Activated CD4-positive, alpha-beta T cell treated with anti-CD3 and anti-CD28 coated beads, Interleukin-2, Interleukin-6, amounts not matched to agents 100 ng/mL and 50 ng/mL, durations not matched to agents 16 hours and 8 hours (primary cell): ENCODE measurements at places on chromosomes 2 and 18.

GRCh38 chr2:232761301-232761907 lies 15.0 kb downstream of the KCNJ13 start:
- peak; percentile 53 for DNase-seq

DNA sequence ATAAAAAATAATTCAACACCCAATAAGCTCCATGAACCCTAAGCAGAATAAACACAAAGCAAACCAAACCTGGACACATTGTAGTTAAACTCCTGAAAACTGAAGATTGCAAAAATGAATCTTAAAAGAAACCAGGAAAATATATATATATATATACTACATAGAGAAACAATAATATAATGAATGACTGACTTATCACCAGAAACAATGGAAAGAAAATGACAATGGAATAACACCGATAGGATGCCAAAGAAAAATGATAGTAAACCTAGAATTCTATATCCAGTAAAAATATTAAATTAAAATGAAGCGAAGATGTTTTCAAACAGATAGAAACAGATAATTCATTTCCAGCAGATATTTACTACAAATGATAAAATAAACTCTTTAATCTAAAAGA lies 346.9 kb downstream of the IRS1 start:
- DNase-seq, result no peak

GRCh38 chr2:215107216-215108056 lies 31.0 kb downstream of the ABCA12 start:
- DNase-seq, result no peak

DNA sequence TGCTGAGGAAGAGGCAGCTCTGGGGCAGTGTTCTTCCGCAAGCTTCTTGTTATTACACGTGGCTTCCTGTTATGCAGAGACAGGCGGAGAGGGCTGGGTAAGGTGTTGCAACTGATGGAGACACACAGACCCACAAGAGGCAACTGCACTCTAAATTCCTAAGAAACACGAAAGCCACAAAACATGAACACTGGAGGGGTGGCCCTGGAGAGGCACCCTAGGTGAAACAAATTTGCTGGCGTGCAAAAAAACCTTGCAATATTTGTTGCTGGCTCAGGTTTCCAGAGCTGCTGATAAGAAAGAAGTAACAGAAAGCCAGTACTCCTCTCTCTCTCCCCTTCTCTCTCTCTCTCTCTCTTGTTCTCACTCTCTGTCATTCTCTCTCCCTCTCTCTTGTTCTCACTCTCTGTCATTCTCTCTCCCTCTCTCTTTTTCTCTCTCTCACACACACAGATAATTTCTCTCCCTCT lies 31.8 kb downstream of the ARHGAP25 start:
- DNase-seq, result peak; percentile 93

- DNase-seq, result no peak
Measured at GRCh38 chr2:72996117-72996502, 75.4 kb downstream of the SFXN5 start.

GRCh38 chr2:158817588-158817987 lies 22.5 kb downstream of the DAPL1 start:
- DNase-seq, result no peak

- DNase-seq, result no peak
Measured at GRCh38 chr2:227834916-227835650, 21.4 kb downstream of the CCL20 start.

DNA sequence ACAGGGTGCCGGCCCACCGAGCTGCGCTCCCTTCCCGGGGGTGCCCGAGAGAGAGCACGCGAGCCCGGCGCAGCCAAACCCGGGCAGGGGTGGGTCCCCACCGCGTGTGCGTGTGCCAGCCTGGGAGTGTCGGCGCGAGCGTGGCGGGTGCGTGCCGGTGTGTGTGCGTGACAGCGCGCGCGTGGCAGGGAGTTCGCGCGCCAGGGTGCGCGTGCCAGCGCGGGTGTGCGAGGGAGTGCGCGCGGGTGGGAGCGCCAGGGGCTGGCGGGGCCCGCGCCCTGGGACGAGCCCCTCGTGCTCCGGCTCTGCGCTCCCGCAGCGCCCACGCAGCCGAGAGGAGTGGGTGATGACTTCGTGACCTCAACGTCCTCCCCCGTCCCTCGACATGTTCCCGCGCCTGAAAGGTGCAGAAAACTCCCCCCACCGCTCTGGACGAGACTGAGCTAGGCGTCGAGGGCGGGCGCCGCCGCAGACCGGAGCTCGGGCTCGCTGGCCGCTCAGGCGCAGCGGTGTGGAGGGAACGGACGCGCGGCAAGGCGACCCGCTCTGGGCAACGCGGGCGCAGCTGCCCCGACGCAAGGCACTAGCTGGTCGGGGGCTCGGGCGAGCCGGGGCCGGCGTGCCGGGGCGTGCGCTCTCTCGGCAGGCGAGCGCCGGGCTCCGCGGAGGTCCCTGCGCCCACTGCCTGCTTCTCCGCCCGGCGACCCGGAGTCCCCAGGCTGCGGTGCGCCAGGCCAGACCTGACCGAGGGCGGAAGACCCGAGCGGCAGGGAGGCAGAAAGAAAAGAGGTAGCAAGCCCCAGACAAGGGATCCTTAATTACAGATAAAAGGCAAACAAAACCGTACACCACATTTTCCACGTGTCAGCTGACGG lies 582.8 kb downstream of the ZEB2 start:
- peak; percentile 41 for DNase-seq

DNA sequence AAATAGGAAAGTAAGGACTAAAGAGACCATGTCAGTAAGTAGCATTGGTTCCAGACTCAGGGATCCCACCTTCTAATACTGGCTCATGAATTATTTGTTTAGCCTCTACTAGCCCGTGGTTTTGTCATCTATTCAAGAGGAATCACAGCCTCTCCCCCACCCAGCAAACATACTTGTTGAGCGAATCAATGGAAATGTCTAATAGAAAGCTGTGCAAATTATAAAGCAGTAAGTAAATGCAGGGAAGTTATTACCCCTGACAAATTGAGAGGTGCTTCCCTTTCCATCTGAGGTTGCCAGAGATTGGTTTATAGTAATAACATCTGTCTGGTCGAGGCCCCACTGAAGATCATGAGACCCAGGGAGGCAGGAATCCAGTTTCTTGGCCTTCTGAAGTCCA lies 219.3 kb upstream of the OSR1 start:
- DNase-seq, result no peak

GRCh38 chr2:151842830-151843690 lies 14.8 kb upstream of the ARL5A start:
- DNase-seq, result no peak
